ENCODE measurements at places on chromosomes 16 and 17. TPM values are rescaled to one million over a fixed set of nuclear protein-coding genes. Genes with fewer than 3 reads are reported as not detected.
A peak's percentile ranks its signal among the peaks of the same experiment; 100 is the strongest.

DNA sequence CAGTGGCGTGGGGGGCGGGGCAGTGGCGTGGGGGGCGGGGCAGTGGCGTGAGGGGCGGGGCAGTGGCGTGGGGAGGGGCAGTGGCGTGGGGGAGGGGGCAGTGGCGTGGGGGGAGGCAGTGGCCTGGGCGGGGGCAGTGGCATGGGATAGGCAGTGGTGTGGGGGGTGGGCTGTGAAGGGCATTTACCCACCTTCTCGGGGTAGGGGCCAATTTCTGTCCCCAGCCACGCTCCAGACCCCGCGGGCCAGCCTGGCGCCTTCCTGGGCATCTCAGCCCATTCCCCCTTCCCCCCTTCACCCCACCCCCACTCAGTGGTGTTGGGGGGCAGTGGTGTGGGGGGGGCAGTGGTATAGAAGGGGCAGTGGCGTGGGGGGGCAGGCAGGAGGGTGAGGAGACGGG lies 92.7 kb downstream of the LITAF start:
- H3K36me3 ChIP-seq, result no peaks in the 10 kb centered on the region
- H3K27ac ChIP-seq, result no peak overlapping the region
- DNase-seq, result no peak
- H3K27me3 ChIP-seq, result no peaks in the 10 kb centered on the region
- no peak overlapping the region for H3K4me3 ChIP-seq

OSBPL7 gene
- 26.3 TPM for total RNA-seq

- no peaks in the 10 kb centered on the region for H3K36me3 ChIP-seq
- DNase-seq, result peak; percentile 97
- H3K4me1 ChIP-seq, result peaks cover 32% of the 10 kb centered on the region
- peak within 1 kb of the TSS; percentile 68 for H3K4me3 ChIP-seq
Observed at GRCh38 chr16:29899516-29900101, at the start of gene SEZ6L2. Gene SEZ6L2, minus strand, starts transcription at chr16:29899550. Its CDS starts 531 bp downstream, at chr16:29899019.

DNA sequence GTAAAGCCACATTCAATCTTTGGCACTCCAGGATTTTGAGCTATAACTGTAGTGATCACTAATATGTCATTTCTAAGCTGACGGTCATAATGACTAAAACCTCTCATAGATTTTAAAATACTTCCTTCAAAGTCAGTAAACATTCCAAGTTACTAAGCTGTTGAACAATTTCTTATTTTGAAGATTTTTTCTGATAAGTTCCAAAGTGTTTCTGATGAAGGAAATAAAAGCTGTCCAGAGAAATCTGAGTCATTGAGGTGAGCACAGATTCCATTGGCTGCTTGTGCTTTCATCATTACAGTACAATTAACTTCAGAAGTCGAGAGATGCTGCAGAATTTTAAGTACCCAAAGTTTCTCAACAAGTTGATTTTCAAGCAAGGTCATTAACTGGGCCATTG lies 23.9 kb downstream of the NLRC5 start:
- no peak overlapping the region for H3K27ac ChIP-seq
- no peaks in the 10 kb centered on the region for H3K27me3 ChIP-seq
- H3K4me3 ChIP-seq, result no peak overlapping the region

DNA sequence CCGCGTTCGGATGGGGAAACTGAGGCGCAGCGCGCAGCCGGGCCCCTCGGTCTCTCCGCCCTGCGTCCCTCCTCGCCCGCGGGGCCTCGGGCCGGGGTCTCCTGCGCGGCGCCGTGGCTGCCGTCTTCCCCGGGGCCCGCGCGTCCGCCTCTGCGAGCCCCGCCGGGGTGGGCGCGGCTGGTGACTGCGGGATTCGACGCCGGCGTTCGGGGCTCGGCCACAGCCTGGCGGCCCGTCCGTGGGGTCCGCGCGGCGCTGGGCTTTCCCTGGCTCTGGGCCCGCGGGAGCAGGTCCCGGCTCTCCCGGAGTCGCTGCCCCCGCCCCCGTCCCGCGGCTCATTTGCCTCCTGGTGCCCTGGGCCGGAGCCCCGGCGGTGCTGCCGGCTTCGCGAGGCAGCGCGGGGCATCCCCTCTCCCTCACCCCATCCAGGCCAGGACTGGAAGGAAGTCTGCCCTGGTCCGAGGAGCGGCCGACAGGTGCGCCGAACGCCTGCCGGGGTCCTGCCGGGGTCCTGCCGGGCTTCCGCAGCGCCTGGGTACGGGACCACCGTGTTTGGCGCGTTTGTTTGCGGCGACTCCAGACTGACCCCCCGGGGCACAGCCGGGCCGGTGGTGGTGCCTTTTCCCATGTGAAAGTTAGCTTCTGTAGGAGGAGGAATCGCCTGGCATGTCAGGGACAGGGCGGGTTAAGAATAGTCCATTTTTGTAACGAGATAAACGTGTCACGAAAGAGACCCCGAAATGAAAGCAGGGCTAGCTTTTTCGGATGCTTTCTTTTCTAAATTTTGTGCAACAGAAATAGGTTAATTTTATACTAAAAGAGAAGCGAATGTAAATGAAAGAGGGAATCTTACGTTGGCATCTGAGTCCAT lies 671 bp downstream of the CHMP6 start:
- peaks cover 30% of the 10 kb centered on the region for H3K36me3 ChIP-seq
- peak overlapping the region; percentile 100 for H3K4me3 ChIP-seq
- peak overlapping the region; percentile 18 for H3K27ac ChIP-seq
- no peak for DNase-seq
- H3K4me1 ChIP-seq, result peaks cover 22% of the 10 kb centered on the region

GRCh38 chr16:54446639-54447038 lies 160.1 kb upstream of the IRX3 start:
- H3K27ac ChIP-seq, result no peak overlapping the region
- H3K4me3 ChIP-seq, result no peak overlapping the region
- no peaks in the 10 kb centered on the region for H3K4me1 ChIP-seq
- no peaks in the 10 kb centered on the region for H3K36me3 ChIP-seq

DNA sequence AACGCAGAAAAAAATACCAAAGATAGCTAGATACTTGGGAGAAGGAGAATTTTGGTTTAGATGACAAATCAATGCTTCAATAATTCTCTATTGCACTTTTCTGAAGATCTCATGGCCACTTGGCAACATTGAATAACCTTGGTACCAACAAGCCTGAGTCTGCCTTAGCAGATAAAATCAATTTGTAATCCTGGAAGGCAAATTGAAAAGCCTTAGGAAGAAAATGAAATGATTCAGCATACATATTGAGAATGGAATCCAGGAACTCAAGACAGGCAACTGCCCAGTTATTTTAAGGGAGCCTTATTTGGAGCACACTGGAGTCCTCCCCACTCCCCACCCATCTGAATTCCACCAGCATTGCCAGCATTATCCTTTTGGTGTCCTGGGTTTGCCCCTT lies 109.3 kb upstream of the SOX9 start:
- H3K36me3 ChIP-seq, result no peaks in the 10 kb centered on the region
- DNase-seq, result no peak
- no peak overlapping the region for H3K27ac ChIP-seq
- H3K27me3 ChIP-seq, result no peaks in the 10 kb centered on the region
- no peaks in the 10 kb centered on the region for H3K4me1 ChIP-seq

DNA sequence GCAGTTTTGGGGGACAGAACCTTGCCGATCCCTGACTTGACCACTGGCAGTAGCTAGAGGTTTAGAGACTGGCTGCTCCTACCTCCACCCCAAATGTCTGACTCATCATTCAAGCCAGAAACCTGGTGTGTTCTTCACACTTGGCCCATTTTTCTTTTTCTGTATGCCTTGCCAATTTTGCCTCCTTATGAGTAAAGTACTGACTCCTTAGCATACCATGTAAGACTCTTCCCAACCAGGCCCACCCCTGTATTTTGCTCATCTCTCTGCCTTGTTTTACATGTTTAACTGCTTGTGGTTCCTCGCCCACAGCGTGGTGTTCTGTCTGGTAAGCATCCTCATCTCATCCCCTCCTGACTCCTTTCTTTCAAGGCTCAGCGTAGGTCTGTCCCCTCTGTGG lies 37.9 kb downstream of the NUP88 start:
- H3K27ac ChIP-seq, result no peak overlapping the region
- H3K36me3 ChIP-seq, result peaks cover 100% of the 10 kb centered on the region
- H3K27me3 ChIP-seq, result no peaks in the 10 kb centered on the region
- no peak overlapping the region for H3K4me3 ChIP-seq
- no peaks in the 10 kb centered on the region for H3K4me1 ChIP-seq

DNA sequence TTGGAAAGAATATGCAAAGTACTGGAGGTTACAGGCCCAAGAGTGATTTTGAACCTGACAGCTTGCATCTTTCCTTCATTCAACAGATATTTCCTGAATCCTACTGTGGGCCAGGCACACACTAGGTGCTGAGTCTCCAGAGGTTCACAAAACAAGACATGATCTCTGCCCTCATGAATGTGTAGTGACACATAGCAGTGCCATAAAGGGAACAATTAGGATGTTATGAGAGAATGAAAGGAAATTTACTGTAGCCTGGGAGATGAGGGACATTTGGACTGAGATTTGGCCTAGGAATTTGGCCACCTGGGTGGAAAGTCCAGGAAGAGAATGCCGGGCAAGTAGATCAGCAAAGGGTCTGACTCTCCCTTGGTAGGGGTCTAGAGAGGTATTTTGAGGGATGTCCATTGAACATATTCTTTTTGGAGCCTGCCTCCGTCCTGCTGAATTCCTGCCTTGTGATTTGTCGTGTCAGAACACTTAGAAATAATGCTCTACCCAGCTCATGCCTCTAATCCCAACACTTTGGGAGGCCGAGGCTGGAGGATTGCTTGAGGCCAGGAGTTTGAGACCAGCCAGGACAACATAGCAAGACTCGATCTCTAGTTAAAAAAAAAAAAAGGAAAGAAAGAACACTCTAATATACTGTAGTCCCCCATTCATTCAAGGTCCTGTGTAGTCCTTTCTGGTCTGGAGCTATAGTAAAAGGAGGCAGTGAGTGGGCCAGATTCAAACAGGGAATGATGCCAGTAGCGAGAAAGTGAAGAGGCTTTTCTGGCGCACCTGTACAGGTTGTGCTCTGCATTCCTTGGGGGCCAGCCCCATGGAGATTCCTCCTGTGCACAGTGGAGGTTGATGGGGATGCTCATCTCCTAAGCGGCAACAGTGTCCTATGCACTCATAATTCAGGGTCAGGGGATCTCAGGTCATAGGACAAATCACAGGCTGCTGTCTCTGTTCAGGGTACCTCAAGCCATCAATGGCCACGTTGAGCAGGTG lies 90.6 kb upstream of the CLEC18A start:
- H3K4me1 ChIP-seq, result peaks cover 31% of the 10 kb centered on the region
- no peaks in the 10 kb centered on the region for H3K36me3 ChIP-seq
- H3K4me3 ChIP-seq, result no peak overlapping the region

- peaks cover 58% of the 10 kb centered on the region for H3K4me1 ChIP-seq
- H3K27ac ChIP-seq, result no peak overlapping the region
- no peak overlapping the region for H3K4me3 ChIP-seq
- peaks cover 3% of the 10 kb centered on the region for H3K36me3 ChIP-seq
- H3K27me3 ChIP-seq, result no peaks in the 10 kb centered on the region
Observed at GRCh38 chr17:64634218-64634617, 27.9 kb downstream of the SMURF2 start.

DNA sequence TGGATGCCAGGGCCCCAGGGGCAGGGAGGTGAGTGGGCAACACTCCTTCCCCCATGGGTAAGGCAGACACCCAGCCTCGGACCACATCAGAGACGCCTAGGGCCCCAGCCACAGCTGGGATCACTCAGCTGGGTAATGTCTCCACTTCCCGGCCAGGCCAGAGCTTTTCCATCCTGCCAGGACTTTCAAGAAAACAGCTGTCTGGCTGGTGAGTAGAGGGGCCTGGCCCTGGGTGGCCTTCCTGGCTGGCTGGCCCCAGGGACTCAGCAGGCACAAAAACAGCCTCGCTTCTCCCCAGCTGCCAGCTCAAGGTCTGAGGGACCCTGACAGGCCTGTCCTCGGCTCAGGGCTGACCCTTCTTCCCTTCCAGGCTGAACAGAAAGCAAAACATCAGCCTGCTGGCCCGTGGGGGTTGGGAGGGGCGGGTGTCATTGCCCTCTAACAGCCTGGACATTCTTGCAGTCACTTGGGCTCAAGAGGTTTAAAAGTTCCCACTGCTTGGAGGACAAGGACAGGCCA lies 45.3 kb upstream of the JPH3 start:
- H3K36me3 ChIP-seq, result no peaks in the 10 kb centered on the region
- peak overlapping the region; percentile 78 for H3K27ac ChIP-seq
- H3K4me3 ChIP-seq, result no peak overlapping the region
- peak; percentile 74 for DNase-seq

- peaks cover 34% of the 10 kb centered on the region for H3K27me3 ChIP-seq
- DNase-seq, result no peak
- peaks cover 7% of the 10 kb centered on the region for H3K4me1 ChIP-seq
- H3K4me3 ChIP-seq, result no peak overlapping the region
- H3K27ac ChIP-seq, result no peak overlapping the region
Observed at GRCh38 chr16:87598431-87598830, 3.9 kb upstream of the JPH3 start.

PERCC1 gene
- total RNA-seq, result not detected

CHRNE gene
- total RNA-seq, result not detected

ABCC11 gene
- not detected for total RNA-seq

NBR1 gene
- 29.0 TPM for total RNA-seq

PIPOX gene
- total RNA-seq, result 3.5 TPM

NLGN2 gene
- 19.1 TPM for total RNA-seq

- H3K4me1 ChIP-seq, result peaks cover 54% of the 10 kb centered on the region
- H3K27ac ChIP-seq, result no peak overlapping the region
- H3K27me3 ChIP-seq, result no peaks in the 10 kb centered on the region
- DNase-seq, result no peak
Observed at GRCh38 chr16:57381791-57382534, 9.7 kb downstream of the CX3CL1 start.

DNA sequence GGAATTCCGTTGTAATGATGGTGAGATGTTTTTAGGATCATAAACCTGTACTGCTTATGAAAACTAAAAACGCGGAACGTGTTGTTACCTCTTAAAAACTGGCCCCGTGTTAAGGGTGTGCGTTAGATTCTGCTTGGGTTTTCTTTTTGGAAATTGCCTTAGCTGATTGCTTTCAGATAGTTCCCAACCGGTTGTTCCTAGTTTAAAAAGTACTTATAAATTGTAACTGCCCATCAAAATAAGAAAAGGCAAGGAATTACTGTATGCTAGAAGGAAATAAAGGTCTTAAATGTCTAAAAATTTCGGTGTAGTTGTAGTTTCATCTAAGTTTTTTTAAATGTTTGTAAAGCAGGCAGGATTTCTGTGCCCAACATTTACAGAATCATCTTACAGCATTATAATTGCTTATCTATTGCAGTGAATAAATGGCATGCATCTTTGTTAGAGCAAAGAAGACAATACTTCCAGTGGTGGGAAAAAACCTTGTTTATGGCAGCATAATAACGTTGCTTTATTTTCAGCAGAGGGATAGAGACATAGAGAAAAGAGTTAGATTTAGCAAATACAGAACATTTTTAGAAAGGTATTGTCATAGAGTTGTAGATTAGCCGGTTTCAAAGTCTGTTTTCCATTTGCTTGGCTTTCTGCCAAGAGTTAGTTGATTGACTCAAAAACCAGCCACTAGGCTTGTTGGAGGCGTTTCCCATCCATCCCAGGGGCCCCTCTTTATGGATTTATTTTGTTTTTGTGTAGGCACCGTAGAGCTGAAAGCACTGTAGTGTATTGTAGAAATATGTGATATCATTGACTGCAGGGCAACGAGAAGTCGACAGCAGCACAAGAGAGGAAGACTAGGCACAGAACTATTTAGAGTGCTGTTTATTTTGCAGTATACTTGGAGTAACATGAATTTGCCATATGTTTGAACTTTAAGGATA lies 1.7 kb downstream of the PPM1D start:
- no peaks in the 10 kb centered on the region for H3K36me3 ChIP-seq
- H3K4me3 ChIP-seq, result peak overlapping the region; percentile 89
- H3K27me3 ChIP-seq, result no peaks in the 10 kb centered on the region
- H3K4me1 ChIP-seq, result peaks cover 13% of the 10 kb centered on the region

GRCh38 chr17:48954300-48954755 lies 9.7 kb upstream of the SNF8 start:
- H3K4me3 ChIP-seq, result no peak overlapping the region
- peaks cover 79% of the 10 kb centered on the region for H3K27me3 ChIP-seq
- no peaks in the 10 kb centered on the region for H3K36me3 ChIP-seq
- H3K27ac ChIP-seq, result no peak overlapping the region
- peak; percentile 81 for DNase-seq

All from stomach (tissue), 19 donors.